ENCODE measurements at places on chromosomes 11 and 22.

DNA sequence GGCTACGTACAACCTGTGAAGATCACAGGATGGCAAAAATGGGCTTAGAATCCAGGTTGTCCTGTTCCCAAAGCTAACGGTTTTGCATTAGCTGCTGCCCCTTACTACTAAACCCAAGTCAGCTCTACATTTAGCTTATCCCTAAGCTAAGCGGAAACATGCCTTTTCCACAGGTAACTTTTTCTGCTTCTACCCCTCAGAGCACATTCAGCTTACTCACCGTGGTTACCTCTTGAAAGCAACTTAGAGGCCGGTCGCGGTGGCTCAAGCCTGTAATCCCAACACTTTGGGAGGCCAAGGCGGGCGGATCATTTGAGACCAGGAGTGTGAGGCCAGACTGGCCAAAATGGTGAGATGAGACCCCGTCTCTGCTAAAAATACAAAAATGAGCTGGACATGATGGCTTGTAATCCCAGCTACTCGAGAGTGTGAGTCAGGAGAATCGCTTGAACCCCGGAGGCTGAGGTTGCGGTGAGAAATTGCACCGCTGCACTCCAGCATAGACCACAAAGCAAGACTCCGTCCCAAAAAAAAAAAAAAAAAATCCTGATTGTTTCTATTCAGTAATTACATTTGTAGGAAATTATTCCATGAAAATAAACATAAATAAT, 790 bp upstream of the TMEM41B start:
- DNase-seq: no peak

DNA sequence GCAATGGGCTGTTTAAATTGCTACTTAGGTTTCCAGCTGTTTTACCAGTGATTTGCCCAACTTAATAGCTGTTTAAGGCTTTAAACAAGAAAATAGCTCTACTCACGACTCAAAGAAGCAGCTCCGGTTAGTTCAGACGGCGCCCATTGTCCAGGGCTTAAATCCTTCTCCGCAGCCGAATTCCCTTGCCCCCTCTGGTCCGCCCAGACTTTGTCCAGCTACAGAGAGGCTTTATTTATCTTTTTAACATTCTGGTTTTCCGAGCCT, 20.9 kb upstream of the SCUBE1 start:
- no peak for DNase-seq

- DNase-seq: no peak
Observed at GRCh38 chr11:130168105-130168504, 8.5 kb downstream of the ST14 start.

DNA sequence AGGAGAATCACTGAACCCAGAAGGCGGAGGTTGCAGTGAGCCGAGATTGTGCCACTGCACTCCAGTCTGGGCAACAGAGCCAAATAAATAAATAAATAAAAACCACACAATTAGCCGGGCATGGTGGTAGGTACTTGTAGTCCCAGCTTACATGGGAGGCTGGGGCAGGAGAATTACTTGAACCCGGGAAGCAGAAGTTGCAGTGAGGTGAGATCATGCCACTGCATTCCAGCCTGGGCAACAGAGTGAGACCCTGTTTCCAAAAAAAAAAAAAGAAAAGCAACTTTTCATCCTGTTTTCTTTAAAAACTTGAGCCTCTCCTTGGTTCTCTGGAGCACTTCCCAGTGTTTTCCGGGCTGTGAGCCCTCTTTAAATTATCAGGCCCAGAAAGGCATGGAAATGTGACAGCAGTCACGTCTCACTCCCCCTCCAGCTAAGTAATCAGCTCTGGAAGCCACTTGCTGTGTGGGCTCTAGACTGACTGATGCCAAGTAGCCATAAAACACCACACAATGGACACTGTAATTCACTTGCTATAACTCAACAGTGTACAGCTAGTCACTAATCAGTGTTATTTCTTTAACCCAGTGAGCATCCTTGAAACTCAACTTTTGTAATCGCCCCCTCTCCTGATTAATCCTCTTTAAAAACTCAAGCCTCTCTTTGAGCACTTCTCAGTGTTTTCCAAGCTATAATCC, 13.0 kb upstream of the MCHR1 start:
- DNase-seq: no peak

DNA sequence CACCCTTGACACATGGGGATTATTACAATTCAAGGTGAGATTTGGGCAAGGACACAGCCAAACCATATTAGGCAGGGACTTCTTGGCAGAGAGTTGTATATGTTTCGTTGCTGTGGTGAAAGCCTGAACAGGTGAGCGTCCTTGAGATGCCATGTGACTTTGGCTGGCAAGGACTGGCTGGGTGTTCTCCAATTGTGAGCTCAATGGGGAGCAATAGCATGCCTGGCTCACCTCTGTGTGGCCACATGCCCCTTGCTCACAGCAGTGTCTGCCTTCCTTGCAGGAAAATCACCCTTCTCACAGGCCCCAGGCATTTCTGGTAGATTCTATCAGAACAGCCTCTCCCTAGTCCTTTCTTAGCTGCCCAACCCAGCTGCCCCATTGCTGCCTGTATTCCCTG, 105.5 kb downstream of the PARVA start:
- no peak for DNase-seq

- DNase-seq: peak; percentile 60
Observed at GRCh38 chr11:848380-848931, 5.8 kb downstream of the TSPAN4 start.

GRCh38 chr22:46346680-46347405, 11.3 kb downstream of the TRMU start:
- no peak for DNase-seq

GRCh38 chr11:130115218-130115617, 44.4 kb upstream of the ST14 start:
- no peak for DNase-seq

- peak; percentile 81 for DNase-seq
Observed at GRCh38 chr11:1852877-1853276, at the start of gene LSP1. Gene LSP1 (plus strand): TSS chr11:1853084. CDS start chr11:1853145, 61 bp downstream.

DNA sequence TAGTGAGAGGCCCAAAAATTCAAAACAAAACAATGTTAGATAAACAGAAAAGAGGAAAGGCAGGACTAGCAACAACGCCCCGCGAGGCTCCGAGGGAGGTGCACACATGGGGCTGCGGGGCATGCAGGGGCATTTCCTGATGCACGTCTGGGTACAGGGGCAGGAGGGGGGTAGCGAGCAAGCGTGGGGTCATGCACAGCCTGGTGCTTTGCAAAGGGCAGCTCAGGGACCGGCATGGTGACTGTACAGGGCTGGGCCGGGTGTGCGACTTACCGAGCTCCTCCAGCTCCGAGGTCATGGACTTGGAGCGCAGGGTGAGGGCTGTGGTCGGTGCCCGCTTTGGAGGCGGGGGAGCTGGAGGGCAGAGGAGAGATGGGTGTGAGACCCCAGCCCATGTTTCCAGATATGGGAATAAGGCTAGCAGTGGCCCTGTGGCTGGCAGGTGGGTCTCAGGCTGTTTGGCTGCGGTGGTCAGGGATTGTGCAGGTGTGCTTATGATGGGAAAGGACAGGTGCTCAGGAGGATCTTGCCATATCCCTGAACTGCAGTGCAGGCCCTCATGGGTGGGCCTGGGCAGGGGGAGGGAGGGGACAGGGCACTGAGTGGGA, 103.7 kb downstream of the CTTN start:
- DNase-seq: no peak

DNA sequence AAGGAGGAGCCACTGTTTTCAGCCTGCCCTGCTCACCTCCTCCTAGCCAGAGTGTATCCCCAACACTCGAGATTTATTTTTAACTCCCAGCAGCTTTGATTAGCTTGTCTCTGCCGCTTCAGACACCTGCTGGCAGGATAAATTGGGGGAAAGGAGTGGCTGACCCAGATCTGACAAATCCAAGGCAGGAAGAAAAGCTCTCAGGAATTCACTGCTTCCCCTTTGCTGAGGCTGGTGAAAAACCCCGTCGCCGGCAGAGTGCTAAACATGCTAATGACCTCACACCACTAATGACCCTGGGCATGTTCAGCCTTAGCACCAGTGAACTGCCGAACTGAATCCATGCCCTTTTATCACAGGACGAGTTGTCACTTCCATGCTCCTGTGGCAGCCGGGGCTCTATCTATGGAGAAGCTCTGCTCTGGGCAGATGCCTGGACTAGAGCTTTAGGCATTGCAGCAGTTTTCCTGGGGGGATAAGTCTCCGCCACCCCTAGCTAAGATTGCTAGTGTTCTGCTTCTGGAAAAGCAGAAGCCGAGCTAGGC, 52.2 kb downstream of the FEZ1 start:
- no peak for DNase-seq

- DNase-seq: no peak
Observed at GRCh38 chr11:10920875-10921274, 63.0 kb upstream of the ZBED5 start.
